ENCODE measurements at places on chromosomes 5 and 9.

DNA sequence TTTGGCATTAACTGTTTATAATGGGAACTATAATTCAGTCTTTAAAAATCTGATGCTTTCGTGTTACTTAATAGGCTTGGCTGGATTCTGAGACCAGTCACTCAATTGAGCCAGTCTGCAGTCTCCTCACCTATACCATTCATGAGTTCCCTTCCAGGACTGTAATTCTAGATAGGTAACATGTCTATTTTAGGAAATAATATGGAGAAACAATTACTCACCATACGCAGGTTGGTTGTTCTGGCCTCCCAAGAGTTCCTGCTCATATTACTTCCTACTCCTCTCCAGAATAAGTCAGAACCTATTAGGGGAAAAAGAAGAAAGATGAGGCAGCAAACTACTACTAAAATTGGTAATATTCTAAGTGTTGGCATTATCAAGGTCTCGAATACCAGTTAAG is 4.5 kb upstream of the IARS1 start:
- no peak for DNase-seq

DNA sequence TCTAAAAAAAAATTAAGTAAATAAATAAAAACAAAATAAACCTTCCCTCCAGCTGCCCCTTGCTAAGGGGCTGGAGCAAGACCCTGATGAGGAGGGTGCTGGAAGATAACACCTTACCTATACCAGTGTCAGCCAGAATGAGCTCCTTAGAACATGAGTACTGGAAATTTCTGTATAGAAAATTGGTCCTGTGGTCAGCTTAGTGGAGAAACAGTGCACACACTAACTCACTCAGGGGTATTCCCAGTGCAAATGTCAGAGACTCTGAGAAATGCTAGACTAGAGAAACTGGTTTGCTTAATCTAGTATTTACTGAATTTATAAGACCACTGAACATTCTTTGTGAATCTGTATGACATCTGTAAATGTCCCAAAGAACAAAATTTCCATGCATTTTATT is 62.1 kb upstream of the CTXN3 start:
- no peak for DNase-seq

GRCh38 chr9:94212531-94212930 is 46.6 kb upstream of the ZNF169 start:
- no peak for DNase-seq

- DNase-seq: no peak
These were observed 588 bp downstream of the TRAF2 start for GRCh38 chr9:136886610-136887597.

DNA sequence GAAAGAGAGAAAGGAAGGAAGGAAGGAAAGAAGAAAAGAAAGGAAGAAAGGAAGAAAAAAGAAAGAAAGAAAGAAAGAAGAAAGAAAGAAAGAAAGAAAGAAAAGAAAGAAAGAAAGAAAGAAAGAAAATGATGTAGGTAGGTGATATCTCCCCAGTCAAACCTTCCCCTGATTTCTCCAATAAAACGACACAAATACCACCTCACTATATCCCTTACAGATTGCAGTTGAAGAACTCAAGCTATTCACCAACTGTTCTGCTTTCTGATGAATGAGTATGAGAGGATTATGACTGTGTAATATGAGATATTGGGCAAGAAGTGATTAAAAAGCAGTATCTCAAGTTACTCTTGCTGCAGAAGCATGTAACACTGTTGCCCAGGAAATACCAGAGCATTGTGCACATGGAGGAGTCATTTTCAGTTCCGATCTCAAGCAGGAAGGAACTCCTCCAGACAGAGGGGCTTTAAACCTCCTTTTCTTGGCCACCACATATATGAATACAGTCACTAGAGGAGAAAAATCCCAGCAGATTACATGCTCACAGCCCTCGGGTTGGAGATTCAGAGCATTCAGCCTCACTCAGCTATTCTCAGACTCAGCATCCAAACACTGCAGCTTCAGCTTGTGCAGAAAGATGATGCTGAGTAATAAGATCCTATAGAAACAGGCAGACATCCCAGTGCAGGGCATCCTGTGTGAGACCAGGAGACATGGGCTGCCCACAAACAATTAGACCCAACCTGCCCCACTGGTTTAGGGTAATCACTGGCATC is 61.4 kb downstream of the UGCG start:
- no peak for DNase-seq

DNA sequence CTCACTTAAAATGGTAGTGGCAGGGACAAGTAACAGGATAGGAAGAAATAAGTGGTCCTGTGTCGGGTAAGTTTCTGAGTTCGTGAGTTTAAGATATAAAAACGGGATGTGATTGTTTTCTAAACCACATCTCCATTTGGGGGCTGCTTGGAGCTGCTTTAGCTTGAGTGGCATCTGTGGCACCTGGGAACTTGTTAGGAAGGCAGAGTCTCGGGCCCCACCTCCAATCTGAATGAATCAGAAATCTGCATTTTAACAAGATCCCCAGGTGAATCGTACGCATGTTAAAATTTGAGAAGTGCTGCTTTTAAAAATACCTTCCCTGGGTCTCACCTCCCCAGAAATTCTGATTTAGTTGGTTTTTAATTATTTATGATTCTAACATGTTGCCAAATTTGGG is 78.1 kb downstream of the CDH6 start:
- DNase-seq: no peak

DNA sequence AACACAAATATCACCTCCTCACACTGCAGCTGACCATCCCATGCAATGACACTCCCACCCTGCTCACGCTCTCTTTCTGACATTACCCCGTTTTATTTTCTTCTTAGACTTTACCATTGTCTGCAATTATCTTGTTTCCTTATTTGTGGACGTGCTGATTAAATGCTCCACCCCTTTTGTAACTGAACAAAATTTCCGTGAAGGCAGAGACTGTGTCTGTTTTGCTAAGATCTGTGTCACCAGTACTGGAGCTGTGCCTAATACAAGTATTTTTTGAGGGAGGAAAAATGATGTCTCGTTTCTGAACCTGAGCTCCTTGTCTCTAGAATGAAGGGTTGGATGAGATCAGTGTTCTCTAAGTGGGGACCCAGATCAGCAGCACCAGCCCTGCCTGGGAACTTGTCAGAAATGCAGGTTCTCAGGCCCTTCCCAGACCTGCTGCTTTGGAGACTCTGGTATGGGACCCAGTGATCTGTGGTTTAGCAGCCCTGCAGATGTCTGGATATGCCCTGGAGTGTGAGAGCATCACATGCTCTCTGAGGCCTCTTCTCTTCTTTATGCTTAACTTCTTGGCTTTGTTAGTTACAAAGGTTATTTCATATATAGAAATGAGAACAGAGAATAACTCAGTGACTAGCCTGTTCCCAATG is 181.7 kb upstream of the GAS1 start:
- DNase-seq: no peak

DNA sequence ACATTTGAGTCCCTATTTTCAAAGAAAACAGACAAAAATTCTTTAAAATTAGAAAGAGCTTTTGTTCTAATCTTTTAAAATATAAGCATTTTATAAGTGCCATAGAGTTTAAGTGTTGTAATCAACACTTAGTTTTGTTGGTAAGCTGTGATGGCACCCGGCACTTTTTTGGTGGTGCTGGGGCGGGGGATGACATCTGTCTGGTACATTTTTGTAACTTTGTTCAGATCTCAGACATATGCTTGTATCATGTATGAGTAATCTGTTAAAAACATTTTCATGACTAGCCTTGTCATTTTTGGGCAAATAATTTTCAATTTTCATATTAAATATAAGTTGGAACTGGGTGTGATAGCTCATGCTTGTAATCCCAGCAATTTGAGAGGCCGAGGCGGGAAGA is 51.7 kb downstream of the UBAP1 start:
- no peak for DNase-seq

DNA sequence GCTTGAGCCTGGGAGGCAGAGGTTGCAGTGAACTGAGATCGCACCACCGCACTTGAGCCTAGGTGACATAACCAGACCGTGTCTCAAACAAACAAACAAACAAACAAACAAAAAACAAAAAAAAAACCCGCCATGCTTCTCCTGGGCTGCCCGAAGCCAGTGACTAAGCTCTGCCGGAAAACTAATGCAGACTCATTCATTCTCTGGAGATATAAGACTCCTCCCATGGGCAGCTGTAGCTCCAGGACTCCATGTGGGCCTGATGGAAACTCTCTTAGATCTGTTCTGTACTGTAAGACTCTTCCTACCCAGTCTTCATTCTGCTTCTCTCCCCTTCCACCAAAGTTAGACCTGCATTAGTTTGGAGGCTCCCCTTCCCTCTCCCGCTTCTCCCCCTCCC is 11.1 kb downstream of the GLDC start:
- DNase-seq: no peak

DNA sequence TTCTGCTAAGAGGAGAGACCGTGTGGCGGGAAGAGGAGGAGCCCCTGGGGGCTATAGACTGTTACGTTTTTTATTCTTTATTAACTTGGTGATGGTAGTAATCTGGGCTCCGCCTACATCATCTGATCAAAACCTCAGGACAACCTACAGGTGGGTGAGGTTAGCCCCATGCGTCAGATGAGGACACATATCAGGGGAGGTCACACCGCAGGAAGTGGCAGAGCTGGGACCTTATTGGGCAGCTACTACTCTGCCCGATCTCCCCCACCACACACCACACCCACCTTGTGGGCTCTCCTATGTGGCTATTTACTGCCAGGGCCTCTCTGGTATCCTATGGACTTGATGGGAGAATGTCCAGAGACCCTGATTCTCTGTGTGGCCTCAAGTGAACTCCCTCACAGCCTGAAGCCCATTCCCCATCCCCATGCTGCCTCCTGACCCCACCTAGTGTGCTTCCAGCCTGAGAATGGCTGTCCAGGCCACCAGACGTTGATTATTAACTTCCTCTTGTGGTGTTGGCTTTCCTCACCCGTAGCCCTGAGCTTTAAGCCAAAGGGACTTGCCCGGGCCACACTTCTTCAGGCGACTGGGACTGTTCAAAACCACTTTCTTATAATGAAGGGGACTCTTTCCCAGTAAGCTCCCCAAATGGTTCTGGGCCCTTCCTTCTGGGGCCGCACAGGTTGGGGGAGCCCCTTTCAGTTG is 8.2 kb downstream of the UNC5A start:
- DNase-seq: peak; percentile 20

- DNase-seq: no peak
These were observed 16.4 kb downstream of the TARS1 start for GRCh38 chr5:33457126-33457525.

DNA sequence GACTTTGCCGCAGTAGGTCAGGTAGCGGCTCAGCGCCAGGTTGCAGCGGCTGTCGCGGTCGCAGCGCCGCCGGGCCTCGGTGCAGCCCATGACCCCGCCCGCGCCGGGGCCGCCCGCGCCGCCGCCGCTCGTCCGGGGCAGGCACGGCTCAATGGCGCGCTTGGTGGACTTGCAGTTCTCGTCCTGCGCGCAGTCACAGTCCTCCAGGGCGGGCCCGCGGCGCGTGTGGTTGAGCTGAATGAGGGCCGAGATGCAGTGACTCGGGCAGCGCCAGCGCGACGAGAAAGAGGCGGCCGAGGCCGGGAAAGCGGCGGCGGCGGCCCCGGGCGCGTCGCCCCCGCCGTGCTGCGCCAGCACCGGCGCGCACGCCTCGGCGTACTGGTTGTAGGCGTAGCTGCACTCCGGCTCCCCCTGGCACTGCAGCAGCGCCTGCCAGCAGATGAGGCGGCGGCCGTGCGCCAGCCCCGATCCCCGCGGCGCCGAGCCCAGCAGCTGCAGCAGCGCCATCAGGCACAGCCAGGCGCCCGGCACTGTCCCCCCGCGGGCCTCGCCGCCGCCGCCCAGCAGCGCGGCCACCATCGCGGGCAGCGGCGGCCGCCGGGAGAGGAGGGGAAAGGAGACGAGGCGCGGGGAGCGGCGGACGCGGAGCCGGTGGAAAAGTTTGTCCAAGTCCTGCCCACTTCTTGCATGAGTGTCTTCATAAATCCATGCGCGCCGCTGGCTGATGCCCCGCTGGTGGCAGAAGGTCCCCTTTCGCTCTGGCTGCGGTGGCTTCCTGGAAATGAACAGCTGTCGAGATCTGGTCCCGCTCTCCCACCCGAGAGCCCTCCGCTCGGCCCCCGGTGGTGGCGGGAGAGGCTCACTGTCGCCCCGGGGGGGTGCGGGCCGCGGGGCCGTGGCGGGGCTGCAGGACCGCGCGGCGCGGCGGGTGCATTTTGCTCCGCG is 833 bp downstream of the GAS1 start:
- DNase-seq: peak; percentile 50

GRCh38 chr5:158055111-158055501 is 196.2 kb upstream of the CLINT1 start:
- no peak for DNase-seq

DNA sequence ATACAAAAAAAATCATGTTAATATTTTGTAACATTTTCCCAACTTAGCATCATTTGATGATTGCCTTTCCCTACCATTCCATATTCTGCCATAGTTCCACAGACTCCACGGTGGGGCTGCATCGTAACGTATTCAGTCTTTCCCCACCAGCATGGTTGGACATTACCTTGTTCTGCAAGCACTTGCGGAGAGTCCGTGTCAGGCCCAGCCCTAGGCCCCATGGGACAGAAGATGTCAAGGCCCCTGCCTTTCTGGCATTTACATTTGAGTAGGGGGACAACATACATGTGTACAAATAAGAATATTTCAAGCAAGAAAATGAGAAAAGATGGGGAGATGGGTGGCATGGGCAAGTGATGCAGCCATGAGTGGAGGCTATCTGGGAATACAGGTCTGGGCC is 8.2 kb upstream of the PHF2 start:
- no peak for DNase-seq

GRCh38 chr5:161078793-161079192 is 226.8 kb upstream of the ATP10B start:
- DNase-seq: no peak

GRCh38 chr9:19816769-19817168 is 27.9 kb upstream of the SLC24A2 start:
- DNase-seq: no peak

DNA sequence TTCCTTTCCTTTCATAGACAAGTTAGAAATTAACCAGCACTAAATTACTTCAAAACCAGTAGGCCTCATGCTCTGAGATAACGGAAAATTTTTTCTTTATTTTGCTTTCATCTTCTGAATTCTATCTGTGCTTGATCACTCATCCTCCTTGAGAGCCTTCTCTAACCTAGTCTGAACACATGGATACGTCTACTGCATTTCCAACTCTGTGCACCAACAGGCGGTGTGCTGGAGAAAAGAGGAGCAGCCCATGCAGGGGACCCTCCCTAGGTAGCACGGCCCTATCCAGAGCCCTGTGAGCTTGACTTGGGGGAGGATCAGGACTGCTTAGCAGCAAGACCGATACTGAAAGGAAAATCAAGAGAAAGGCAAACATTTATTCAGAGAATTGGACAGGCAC is 149.8 kb downstream of the AUH start:
- no peak for DNase-seq

DNA sequence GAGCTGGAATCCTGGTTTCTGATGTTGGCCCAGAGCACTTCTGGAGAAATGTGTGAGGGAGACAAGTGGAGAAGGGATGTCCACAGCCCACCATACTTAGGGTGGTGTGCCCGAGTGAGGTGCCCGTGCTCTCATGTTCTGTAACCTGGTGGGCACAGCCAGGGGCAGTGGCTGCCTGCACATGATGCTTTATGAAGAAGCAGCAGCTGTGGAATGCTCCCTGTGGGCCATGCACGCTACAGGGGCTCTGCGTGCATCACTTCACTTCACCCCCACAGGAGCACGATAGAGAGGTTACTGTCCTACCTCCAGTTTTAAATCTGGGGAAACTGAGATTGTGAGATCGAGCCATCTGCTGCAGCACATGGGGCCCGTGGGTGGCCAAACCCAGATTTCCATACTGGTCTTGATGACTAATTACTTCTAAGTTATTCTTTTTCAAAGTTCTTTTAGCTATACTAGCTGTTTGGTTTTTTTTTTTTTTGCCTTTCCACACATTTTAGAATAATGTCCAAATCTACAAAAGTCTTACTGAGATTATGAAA is 441.6 kb downstream of the GADD45G start:
- no peak for DNase-seq
